Hindlimb muscle (tissue), 1 donor: ENCODE measurements at places on chromosomes 4 and X.

- no peak for DNase-seq
Observed at GRCh38 chr4:6448476-6449170, 23.8 kb downstream of the PPP2R2C start.

DNA sequence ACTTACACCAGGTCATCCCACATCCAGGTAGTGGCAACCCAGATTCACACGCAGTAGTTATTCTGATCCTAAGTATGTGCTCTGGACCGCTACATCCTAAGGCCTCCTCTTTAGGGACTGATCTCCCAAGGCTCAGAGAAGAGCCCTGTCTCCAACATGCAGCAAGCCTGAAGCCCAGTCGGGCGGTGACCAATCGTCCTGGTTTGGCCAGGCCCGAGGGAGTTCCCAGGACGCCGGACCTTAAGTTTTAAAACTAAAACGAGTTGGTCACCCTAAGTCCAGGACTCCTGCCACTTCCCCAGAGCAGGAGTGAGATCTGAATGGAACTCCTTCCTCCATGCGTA, 385 bp downstream of the LYAR start:
- no peak for DNase-seq

DNA sequence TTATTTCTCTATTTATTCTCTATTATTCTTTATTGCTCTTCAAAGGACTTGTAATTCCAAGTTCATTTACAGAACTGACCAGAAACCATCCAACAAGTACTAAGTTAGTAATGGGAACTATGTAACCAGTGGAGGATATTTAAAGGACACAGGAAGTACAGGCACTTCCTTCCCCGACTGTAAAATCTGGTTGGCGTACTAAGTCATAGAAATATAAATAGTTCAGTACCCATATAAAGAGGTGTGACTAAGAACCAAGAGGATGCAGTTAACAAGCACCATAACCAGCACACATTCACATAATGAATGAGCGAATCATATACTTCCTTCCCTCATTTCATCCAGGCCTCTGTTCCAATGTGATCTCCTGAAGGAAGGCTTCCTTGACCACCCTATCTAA, 3.6 kb upstream of the EIF4E start:
- no peak for DNase-seq

DNA sequence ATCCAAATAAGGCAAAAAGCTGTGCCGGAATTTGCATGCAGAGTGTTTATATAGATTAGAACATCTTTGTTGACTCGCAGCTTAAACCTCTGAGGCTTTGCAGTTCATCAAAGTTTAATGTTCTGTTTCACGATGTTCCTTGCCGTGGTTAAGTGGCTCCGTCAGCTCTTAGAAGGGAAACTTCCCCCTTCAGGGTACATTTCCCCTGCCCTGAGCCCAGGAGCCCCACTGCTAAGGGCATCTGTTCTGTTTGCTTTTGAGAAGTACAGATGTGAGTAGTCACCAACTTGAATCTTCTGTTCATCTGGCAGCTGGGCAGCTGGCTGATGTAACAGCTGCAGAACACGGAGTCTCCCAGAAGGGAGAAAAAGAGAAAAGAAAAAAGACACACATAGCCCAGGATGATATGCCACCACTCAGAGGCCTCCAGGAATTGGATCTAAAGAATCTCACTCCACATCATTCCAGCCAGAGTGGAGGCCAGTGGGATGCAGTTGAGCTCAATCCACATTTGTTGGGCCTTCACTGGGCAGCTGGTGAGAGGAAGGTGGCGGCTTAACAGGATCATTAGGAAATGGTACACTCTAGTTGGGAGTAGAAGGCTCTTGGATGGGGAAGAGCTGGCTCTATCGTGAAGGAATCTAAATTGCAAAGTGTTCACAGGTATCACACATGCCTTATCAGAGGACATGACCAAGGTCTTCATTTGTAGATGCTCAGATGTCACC, 178.7 kb upstream of the RBPJ start:
- peak; percentile 64 for DNase-seq

DNA sequence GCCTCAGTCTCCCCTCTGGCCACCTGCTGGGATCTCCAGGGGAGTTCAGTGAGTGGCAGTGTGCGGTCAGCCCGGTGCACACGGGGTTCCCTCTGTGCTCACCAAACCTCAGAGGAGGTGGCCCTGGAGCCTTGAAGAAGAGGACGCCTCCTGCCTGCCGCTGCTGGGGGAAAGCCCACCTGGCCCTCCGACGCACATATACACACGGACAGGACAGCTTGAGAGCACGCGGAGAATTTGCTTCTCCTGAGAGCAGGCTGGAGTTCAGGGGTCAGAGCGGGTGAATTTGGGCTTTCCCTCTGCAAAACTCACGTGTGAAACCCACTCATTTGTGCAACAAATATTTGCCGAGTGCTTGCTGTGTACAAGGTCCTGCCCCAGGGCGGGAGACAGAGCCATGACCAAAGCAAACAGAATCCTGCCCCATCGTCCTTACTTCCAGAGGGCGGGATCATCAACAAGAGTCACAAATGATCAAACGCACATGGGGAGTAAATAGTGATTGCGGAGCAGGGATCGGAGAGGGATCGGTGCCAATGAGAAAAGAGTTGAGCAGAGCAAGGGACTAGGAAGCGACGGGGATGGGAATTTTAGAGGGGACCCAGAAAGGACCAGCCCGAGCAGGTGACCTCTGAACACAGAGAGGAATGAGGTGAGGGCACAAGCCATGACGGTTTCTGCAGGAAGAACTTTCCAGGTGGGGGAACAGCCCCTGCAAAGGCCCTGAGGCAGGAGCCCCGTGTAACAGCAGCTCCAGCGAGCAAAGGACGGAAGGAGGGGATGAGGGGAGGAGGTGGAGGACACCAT, 17.6 kb downstream of the BLOC1S4 start:
- DNase-seq = no peak

DNA sequence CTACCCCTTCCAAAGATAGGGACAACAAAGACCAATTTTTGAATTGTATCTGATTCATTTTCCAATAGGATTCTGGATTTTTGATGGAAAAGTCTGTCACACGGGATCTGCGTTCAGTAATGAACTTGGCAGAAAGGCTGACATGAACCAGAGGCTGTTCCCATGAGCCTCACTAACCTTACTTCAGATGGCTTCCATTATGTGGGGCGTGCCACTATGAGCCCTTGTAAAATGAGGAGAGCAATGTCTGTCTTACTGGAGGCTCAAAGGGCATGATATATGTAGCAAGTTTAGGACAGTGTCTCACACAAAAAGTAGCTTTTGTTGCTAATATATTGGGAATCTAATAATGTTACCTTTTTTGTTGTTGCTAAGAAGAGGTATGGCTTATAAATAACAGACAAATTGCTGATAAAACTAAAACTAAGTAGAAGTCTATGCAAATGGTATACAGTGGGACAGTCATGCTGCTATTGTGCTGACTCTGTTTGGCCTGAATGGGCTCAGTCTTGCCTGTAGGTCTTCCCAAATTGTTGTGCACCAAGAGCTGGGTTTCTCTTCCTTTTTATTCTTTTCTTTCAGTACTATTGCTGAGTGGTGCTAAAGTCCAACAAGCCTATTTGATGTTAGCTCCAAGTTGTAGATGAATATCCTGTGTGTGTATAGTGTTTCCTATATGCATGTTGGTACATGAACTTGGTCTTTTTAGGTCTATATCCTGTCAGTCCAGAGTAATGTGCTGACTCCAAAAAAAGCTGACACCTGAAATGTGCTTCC, 132.1 kb downstream of the SPRY1 start:
- DNase-seq = no peak

- no peak for DNase-seq
Observed at GRCh38 chrX:16999275-16999674, 52.8 kb downstream of the REPS2 start.

- DNase-seq = no peak
Observed at GRCh38 chrX:72392816-72393800, 87.4 kb upstream of the CITED1 start.

DNA sequence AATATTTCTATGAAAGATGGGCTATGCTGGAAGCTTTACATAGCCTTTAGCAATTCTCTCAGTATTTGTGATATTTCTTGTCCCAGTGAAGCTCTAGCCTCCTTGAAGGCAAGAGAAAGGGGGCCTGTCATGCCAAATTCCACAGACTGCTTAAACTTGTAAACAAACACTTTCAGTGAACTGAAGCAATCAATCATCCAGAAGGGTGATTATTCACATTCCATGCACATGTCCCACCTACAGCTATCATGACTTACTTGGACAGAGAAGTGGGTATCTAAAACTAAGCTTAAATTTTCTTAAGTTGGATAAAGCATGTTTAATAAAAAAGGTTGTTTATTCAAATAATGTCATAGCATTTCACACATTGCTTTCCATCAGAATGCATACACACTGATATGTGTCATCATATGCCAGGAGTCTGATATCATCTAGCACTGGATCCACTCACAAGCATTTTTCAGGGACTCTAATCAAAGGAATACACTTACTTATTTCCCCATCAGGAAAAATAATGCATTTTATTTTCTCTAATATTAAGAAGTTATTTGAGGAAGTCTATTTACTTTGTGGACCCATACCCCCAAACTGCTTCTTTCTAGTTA, 1.2 kb upstream of the FSTL5 start:
- DNase-seq = no peak

DNA sequence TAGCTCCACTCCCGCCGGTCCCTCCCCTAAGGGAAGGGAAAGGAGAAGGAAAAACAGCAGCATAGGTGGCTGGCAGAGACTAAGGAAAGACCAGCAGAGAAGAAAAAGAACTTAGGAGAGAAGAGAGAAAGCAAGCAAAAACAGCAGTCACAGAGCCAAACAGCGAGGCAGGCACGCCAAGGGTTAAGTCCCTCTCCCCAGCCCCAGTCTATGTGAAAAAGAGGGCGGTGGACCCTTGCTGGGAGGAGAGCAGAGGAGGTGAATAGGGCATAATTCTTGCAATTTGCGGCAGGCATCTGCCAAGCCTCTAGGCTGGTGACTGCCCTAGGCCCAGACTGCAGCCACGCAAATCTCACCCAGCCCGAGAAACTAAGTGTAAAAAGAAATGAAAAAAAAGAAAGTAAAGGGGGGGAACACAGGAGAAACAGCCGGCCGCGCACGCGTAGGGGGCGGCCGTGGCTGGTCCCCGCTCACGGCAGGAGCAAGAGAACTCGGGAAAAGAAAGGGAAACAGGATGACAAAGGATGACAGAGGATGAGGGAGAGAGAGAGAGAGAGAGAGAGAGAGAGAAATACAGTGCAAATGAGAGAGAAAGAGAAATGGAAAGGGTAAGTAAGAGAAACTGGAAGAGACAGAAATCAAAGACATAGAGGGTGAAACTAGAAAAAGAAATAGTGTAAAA, 48.6 kb downstream of the MAGEA9 start:
- DNase-seq = no peak

DNA sequence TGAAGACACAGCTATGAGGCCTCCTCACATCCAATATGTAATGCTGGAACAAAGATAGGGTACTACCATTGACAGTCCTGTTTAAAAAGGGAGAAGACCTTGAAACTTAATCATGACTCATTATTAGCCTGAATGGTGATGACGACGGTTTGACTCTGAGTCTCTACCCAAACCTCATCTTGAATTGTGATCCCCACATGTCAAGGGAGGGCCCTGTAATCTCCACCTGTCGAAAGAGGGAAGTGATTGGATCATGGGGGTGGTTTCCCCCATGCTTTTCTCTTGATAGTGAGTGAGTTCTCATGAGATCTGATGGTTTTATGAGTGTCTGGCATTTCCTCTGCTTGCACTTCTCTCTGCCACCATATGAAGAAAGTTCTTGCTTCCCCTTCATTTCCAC, 395.3 kb upstream of the CPEB2 start:
- DNase-seq = no peak

GRCh38 chrX:149274516-149275105, 230.5 kb downstream of the IDS start:
- no peak for DNase-seq

DNA sequence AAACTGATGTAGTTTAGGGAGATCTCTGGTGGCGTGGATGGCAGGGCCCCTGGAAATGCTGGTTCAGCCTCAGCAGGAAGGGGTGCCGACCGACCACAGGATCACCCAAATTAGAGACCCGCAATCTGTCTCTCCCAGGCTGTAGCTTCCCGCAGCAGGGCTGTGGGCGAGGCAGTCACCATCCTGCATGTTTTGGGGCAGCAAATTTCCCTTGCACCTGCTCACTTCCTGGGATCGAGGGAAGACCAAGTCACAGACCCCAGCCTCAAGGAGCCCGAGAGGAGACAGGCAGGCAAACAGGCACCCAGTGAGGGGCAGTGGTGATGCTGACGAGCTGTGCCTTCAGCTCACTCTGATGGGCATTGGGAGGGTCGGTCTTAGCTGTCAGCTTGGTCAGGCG, 21.2 kb upstream of the GPR78 start:
- no peak for DNase-seq

- DNase-seq = no peak
Observed at GRCh38 chr4:147787204-147787603, 55.3 kb downstream of the ARHGAP10 start.

DNA sequence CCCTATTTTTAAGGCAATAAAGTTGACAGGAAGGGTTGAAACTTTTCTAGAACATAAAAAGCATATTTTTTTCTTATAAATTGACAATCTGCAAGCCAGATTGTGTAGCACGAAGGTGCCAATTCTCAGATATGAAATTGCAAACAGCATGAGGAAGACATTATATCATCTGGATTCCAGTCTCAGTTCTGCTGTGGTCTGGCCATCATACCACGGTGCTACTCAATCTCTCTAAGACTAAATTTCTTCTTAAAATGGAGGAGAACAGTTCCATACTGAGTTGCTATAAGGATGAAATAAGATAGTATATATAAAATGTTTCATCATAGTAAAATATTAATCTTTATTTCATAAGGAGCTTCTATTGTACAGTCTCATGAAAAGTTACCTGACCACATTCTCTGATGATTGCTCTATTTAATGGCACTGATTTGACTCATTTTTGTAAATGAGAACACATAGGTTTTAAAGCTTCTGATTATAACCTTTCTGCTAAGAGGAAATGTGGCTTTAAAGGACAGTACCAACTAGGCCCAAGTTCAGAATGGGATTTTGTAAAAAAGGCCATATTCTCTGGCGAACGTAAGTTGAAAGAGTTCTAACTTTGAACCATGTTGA, 127.9 kb downstream of the SHROOM3 start:
- DNase-seq = no peak

DNA sequence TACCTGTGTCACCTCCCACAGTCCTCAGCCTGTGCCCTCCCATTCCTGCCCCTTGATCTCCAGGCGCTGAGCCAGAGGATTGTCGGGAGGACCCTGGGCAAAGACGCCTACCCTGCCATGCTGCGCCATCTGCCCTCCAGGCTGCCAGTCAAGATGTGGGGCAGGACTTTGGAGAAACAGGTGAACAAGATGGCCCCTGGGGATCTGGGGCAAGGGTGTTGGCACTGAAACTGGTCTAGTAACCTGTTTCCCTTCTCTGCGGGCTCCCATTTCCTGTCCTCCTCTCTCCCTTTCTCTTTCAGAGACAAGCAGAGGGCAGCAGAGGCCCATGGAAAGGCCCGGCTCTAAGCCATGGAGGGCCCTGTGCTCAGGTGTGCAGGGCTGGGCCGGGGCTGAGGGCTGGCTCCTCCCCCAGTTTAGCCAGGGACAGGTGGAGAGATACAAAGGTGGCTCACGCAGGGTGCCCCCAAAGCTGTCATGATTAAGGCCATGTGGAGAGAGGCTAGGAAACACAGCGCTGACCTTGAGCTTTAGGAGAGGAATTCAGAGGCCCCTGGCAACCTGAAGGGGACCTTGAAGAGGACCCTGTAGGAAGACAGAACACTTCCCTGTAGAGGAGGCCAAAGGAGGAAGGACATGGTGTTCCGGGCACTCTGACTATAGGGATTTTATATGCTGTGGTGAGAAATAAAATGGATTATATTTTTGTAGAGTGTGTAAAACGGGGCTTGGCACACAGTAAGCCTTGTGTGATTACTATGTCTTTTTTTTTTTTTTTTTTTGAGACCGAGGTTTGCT, at the start of gene GLOD5:
Gene GLOD5 (plus strand): TSS at position 74 of the 798 bp plus-strand sequence. CDS start 44 bp downstream, at position 118.
- DNase-seq = no peak

- no peak for DNase-seq
Observed at GRCh38 chr4:127844601-127845116, 36.0 kb upstream of the PLK4 start.
